Testis (tissue), 5 donors: ENCODE measurements at places on chromosomes 3 and 15. TPM values are rescaled to one million over a fixed set of nuclear protein-coding genes. Genes with fewer than 3 reads are reported as not detected.

Gene CORO2B
- 4.3 TPM for polyA plus RNA-seq

DNA sequence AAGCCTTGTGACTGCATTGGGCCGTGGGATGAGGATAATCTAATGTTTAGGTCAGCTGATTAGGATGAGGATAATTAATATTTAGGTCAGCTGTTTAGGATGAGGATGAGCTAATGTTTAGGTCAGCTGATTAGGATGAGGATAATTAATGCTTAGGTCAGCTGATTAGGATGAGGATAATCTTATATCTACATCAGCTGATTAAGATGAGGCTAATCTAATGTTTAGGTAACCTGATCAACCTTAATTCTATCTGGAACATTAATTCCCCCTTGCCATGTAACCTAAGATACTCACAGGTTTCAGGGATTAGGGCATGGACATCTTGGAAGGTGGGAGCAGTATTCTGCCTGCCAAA is 362.8 kb downstream of the ULK4 start:
- H3K27me3 ChIP-seq: no peaks in the 10 kb centered on the region
- H3K4me1 ChIP-seq: no peaks in the 10 kb centered on the region
- H3K27ac ChIP-seq: no peak overlapping the region
- no peaks in the 10 kb centered on the region for H3K36me3 ChIP-seq

DNA sequence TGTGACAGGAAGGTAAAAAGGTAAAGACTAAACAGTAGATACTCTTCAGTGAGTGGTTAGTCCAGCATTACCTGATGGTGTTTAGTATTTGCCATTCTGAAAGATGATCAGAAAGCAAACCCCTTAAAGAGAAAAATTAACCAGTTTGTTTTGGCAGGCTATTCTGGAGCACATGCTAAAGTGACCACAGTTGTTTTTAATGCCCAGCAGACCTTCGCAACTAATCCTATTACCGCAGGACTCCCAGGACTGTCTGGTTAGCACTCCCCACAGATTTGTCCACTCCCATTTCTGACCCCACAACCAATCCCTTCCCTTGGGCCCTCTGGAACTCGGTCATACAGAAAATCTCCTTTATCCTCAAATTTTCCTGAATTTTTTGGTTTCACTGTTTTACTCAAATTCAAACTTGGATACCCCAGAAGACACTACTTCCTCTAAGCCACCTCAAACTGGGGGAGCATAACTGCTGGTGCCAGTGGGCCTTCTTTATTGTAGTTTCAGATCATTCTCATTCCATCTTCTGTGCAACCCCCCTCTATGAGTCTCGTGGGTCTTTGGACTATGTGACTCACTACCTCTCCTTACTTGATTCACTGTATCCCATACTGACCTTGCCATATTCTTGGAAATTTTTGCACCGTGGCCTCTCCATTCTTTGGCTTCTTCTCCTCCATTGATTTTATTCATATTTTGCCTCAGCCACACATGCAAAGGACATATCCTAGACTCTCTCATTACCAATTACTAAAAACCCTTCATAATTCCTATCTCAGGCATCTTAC is 104.4 kb downstream of the RBMS3 start:
- H3K27me3 ChIP-seq: no peaks in the 10 kb centered on the region
- H3K4me3 ChIP-seq: no peak overlapping the region
- no peak for DNase-seq
- H3K36me3 ChIP-seq: no peaks in the 10 kb centered on the region

Gene RIOX2
- 14.0 TPM for polyA plus RNA-seq
